ENCODE measurements at places on chromosomes 12 and 14. TPM values are rescaled to one million over a fixed set of nuclear protein-coding genes. Genes with fewer than 3 reads are reported as not detected.

The ERP29 gene
- 37.9 TPM for total RNA-seq

The BICDL1 gene
- total RNA-seq = not detected

DNA sequence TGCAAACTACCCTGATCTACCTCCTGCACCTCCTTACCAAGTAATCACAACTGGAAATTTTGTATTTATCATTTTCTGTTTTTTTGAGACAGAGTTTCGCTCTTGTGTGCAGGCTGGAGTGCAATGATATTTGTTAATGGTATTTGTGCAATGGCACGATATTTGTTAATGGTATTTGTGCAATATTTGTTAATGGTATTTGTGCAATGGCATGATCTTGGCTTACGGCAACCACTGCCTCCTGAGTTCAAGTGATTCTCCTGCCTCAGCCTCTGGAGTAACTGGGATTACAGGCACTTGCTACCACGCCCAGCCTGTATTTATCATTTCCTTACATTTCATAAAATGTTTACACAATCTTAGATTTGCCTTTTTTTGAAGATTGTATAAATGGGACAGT lies 5.7 kb upstream of the NECAP1 start:
- no peaks in the 10 kb centered on the region for H3K4me1 ChIP-seq
- no peak overlapping the region for H3K27ac ChIP-seq
- no peak for DNase-seq
- H3K4me3 ChIP-seq = no peak overlapping the region

- DNase-seq = no peak
- no peaks in the 10 kb centered on the region for H3K4me1 ChIP-seq
- no peaks in the 10 kb centered on the region for H3K36me3 ChIP-seq
- no peak overlapping the region for H3K4me3 ChIP-seq
Measured at GRCh38 chr14:70654632-70655031, 12.9 kb downstream of the TTC9 start.

DNA sequence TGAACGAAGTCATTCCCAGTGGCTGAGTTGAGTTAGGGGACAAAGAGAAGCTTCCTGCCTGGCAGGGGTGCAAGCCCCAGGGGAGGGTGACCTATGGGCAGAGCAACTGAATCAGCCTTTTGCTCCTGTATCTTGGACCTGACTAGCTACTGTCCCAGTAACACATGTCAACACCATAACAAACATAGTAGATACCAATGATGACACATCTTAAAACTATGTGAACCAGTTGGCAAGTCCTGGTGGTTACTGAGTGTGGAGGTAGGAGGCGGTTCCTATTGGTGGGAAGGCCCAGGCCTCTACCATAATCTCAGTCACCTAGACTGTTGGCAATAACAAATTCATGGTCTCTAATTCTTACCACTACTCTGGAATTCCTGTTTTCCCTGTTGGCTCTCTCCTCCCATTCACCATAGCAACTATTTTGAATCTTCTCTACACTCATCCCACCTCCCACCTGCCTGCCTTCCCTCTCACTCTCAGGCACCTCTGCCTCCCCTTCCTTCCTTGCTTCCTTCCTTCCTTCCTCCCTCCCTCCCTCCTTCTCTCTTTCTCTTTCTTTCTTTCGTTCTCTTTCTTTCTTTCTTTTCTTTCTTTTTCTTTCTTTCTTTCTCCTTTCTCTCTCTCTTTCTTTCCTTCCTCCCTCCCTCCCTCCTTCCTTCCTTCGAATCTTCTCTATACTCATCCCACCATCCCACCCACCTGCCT lies 8.1 kb upstream of the P2RX7 start:
- no peak overlapping the region for H3K27ac ChIP-seq
- H3K27me3 ChIP-seq = no peaks in the 10 kb centered on the region
- no peak for DNase-seq
- no peak overlapping the region for H3K4me3 ChIP-seq
- no peaks in the 10 kb centered on the region for H3K4me1 ChIP-seq

DNA sequence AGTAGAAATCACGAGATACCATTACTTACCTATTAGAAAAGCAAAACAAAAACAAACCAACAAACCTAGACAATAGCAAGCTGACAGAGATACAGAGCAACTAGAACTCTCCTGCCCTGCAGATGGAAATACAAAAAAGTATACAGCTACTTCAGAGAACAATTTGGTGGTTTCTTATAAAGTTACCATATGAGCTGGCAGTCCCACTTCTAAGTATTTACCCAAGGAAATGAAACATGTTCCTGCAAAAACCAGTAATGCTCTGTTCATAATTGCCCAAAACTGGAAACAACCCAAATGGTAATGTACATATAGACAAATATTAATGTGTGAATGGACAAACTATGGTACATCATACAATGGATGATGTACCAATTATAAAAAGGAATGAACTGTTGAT lies 31.7 kb downstream of the FUT8 start:
- H3K27me3 ChIP-seq = no peaks in the 10 kb centered on the region
- no peaks in the 10 kb centered on the region for H3K36me3 ChIP-seq
- no peak for DNase-seq
- no peak overlapping the region for H3K4me3 ChIP-seq
- H3K4me1 ChIP-seq = no peaks in the 10 kb centered on the region

- H3K36me3 ChIP-seq = no peaks in the 10 kb centered on the region
- peak overlapping the region; percentile 66 for H3K27ac ChIP-seq
- H3K4me3 ChIP-seq = no peak overlapping the region
- DNase-seq = no peak
- no peaks in the 10 kb centered on the region for H3K4me1 ChIP-seq
Measured at GRCh38 chr12:19390051-19390598, 49.2 kb upstream of the AEBP2 start.

- DNase-seq = no peak
- peak within 1 kb of the TSS; percentile 48 for H3K4me3 ChIP-seq
- peaks cover 8% of the 10 kb centered on the region for H3K4me1 ChIP-seq
- H3K27ac ChIP-seq = no peak within 1 kb of the TSS
- H3K27me3 ChIP-seq = peaks cover 23% of the 10 kb centered on the region
Measured at GRCh38 chr12:54000116-54001114, at the start of gene HOXC9. Gene HOXC9, plus strand, starts transcription at chr12:54000161. Its CDS starts 28 bp downstream, at chr12:54000189.

- H3K4me1 ChIP-seq = no peaks in the 10 kb centered on the region
- no peak overlapping the region for H3K27ac ChIP-seq
- H3K36me3 ChIP-seq = no peaks in the 10 kb centered on the region
- DNase-seq = no peak
Measured at GRCh38 chr12:58873496-58873895, 46.8 kb downstream of the LRIG3 start.

GRCh38 chr12:34600592-34601462 lies 578.5 kb downstream of the ALG10 start:
- no peaks in the 10 kb centered on the region for H3K27me3 ChIP-seq
- H3K36me3 ChIP-seq = no peaks in the 10 kb centered on the region
- H3K4me3 ChIP-seq = no peak overlapping the region
- no peak overlapping the region for H3K27ac ChIP-seq

Data from uterus (tissue), 4 donors.